ENCODE measurements at places on chromosomes 6 and 20.

GRCh38 chr6:42599558-42599957, 35.7 kb downstream of the UBR2 start:
- DNase-seq: no peak

GRCh38 chr6:132005178-132005577, 54.0 kb upstream of the CCN2 start:
- no peak for DNase-seq

DNA sequence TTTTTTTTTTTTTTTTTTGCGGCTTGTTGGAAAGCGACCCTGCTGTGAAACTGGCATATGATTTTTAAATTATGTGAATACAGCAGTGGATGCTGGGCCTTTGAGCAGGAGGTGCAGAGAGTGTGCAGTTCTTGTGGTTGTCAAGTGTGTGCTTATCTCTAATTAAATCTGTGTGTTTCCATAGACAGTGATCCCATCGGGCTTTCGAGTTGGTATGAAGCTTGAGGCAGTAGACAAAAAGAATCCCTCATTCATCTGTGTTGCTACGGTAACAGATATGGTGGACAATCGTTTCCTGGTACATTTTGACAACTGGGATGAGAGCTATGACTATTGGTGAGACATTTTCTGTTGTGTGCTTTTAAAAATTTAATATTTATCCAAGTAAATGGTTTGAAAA, 52.4 kb downstream of the L3MBTL3 start:
- no peak for DNase-seq

- no peak for DNase-seq
Measured at GRCh38 chr6:145669627-145670034, 65.7 kb downstream of the EPM2A start.

DNA sequence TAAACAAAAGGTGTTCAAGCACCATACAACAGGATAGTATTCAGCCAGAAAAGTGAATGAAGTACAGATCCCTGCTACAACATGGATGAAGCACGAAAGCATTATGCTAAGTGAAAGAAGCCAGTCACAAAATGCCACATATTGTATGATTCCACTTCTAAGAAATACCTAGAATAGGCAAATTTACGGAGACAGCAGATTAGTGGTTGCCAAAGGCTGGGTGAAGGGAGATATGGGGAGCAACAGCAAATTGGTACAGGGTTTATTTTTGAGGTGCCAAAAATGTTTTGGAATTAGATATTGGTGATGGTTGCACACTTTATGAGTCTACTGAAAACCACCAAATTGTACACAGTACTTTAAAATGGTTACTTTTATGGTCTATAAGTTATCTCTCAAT, 23.2 kb downstream of the MAP3K5 start:
- no peak for DNase-seq

DNA sequence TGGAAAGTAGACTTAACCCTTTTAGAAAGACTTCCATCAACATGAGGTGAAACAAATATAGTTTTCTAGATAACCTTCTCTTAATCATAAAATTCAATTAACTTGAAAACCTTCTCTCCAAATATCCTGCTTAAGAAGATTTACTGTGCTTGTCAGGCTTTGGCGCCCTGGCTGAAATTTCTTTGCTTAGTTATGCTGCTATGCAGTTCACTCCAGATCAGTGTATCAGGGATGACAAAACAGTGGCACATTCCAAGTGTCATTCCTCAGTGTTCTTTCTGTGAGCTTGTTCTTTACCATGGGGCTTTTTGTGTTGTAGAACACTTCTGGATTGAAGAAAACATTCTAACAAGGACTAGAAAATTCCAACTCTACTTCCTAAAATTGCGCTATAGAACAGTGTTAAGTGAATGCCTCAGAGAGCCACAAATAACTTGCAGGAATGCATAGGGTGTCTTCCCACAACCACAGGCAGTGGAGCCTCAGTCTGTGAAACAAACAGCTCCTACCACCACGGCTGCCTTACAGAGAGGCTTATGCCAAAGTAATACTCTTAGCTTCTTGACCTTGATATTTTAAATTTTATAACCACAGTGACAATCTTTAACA, 443.6 kb downstream of the CDC5L start:
- DNase-seq: no peak

GRCh38 chr6:8557014-8557748, 121.8 kb upstream of the SLC35B3 start:
- DNase-seq: no peak

- no peak for DNase-seq
Measured at GRCh38 chr20:23131766-23132165, 45.6 kb upstream of the CD93 start.

GRCh38 chr6:151372164-151372563, 19.2 kb downstream of the ZBTB2 start:
- peak; percentile 24 for DNase-seq

DNA sequence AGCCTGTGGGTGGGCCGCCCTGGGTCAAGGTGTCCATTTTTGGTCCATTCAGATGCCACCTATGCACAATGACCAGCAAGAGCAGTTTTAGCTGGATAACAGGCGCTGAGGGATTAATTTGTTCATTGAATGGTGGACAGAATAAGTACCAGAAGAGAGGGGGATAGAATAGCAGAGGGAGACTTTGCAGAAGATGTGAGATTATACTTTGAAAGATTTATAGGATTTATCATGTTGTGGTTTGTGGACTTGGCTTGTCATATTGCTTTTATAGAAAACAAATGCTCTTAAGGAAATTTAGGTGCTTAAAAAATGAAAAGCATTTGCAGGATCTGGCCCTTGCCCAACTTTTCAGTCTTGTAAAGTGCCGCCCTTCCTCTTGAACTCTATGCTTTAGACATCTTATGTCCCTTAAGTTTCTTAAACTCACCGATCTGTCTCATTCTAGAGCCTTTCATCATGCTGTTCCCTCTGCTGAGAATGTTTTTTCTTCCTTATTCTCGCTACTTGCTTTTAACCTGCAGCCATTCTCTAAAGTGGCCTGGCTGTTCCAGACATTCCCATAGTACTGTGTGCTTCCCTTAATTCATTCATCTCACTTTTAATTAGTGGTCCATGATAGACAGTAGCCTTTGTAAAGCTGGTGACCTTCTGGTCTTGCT, 42.5 kb downstream of the CD109 start:
- DNase-seq: no peak

GRCh38 chr20:48722737-48723191, 105.0 kb downstream of the PREX1 start:
- no peak for DNase-seq

DNA sequence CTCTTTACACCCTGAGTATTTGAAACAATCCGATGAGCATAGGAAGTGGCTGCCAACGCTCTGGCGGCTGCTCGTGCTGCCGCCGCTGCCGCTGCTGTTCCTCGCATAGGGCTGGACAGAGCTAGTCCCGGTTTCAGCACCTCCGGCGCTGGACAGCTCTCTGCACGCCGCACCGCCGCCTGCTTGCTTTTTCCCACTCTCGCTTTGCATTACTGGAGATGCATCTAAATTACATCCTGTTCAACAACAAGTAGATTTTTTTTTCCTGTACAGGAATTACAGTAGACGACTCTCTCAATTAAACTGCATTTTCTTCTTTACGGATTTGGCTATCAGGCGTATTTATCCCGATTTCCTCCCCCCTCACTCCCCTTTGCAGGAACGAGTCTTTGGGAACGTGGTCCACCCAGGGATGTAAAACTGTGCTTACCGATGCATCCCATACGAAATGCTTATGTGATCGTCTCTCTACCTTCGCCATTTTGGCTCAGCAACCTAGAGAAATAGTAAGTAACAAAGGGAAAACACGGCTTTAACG, 563.8 kb downstream of the LMBRD1 start:
- DNase-seq: peak; percentile 58

DNA sequence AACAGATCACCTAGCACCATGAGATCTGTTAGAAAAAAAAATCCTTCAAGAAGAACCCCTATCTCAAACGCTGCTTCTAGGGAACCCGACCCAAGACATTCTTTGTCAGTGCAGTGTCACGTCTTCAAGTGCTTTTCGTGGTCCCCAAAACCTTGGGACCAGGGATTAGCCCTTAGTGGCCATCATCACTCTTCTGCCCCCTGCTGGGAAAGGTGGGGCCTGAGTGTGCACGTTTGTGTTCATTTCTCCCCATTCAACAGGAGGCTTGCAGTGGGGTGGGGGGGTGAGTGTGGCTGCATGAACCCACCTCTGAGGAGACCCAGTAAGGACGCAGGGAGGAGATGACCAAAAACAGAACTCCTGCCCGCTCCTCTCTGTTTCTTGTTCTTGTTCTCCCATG, 218.2 kb upstream of the RNF24 start:
- peak; percentile 19 for DNase-seq

GRCh38 chr6:45717715-45718114, 297.9 kb downstream of the CLIC5 start:
- no peak for DNase-seq

DNA sequence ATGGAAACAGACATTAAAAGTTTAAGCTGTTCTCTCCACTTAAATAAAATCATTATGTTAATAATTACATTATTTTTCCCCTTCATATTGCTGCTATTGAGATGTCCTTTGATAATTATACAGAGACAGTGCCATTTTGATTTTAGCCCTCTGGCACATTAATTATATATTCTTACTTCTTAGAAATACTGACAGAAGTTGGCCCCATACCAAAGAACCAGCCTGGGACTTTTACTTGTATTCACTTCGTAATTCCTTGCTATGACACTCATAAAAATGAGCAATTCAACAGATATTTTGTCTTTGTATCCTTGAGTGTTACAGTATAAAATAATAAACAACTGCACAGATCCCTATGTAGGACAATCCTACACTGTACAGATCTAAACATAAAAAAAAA, 743.7 kb downstream of the TBC1D32 start:
- no peak for DNase-seq

DNA sequence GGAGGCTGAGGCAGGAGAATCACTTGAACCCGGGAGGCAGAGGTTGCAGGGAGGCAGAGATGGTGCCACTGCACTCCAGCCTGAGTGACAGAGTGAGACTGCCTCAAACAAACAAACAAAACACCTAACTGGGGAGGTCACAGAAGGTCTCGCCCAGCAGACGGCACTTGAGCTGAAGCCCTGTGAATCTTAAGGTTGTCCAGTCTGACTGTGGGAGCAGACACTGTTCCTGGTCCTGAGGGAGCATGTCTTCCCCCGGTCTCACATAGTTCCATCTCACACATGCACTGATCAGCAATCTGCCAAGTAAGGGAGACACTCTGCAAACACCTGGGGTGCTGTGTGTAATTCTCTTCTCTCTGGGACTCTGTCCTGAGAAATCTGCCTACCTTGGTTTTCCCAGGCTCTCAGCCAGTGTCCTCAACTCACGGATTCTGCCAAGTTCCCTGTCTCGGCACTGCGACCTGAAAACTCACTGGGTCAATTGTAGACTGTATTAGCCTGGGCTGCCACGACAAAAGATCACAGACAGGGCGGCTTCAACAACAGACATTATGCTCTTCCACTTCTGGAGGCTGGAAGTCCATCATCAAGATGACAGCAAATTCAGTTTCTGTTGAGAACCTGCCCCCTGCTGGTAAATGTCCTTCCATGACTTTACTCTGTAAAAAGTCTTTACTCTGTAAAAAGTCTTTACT, 94.3 kb downstream of the JPH2 start:
- peak; percentile 55 for DNase-seq

GRCh38 chr6:131678442-131678841, 22.8 kb downstream of the OR2A4 start:
- DNase-seq: no peak

All from stimulated activated CD4-positive, alpha-beta T cell treated with anti-CD3 and anti-CD28 coated beads, Interleukin-15, amount 100 ng/mL, for 24 hours (primary cell).